KG1 (cell line): ENCODE measurements at places on chromosomes 6 and 20.
A peak's percentile ranks its signal among the peaks of the same experiment; 100 is the strongest.

DNA sequence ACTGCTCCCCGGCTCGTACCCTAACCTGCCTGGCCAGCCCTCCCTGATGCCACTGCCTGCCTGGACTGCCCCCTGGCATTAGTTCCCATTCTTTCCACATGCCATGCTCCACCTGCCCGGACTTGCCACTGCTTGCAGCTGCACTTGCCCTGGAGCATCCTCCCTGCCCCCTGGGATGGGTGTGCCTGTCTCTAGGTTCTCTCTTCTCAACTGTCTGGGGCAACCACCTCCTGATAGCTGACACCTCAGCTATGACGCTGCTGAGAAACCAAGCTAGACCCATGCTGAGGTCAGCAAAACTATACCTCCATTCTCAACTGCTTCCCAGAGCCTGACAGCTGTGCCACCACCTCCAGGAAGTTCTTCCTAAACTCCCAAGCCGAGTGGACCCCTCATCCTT is 72.1 kb downstream of the PERP start:
- no peak for DNase-seq

- no peak for DNase-seq
Observed at GRCh38 chr20:58941471-58941870, 39.6 kb upstream of the NELFCD start.

DNA sequence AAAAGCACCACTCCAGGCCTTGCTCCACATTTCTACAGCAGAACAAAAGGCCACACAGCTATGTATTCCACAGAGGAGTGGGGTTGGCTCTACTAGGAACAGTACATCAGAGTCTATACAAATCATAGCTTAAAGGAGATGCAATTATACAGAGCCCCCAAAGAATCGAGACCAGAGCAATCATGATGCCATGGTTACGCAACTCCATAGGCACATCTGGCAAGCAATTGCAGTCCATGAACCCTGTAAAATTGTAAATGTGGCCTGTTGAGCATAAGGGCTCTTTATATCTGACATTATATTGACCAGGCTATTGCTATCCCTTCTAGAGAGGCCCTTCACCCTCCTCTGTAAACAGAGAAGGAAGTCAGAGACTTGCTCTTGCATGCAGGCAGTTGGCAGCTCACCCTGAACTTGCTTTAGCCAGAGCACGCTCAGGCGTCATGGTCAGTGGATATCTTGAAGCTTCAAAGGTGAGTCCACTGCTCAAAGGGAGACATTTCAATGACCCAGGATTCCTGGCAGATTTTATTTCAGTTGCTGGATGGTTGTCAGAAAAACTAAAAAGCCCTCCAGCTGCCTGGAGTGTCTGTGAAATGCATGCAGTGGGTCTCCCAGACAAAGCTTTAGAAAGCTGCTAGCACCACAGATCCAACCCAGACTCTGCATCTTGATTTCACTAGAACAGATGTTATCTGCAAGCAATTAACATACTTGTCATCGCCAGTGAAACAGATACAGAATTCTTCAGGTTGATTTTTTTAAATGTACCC is 357.2 kb downstream of the CENPW start:
- no peak for DNase-seq

DNA sequence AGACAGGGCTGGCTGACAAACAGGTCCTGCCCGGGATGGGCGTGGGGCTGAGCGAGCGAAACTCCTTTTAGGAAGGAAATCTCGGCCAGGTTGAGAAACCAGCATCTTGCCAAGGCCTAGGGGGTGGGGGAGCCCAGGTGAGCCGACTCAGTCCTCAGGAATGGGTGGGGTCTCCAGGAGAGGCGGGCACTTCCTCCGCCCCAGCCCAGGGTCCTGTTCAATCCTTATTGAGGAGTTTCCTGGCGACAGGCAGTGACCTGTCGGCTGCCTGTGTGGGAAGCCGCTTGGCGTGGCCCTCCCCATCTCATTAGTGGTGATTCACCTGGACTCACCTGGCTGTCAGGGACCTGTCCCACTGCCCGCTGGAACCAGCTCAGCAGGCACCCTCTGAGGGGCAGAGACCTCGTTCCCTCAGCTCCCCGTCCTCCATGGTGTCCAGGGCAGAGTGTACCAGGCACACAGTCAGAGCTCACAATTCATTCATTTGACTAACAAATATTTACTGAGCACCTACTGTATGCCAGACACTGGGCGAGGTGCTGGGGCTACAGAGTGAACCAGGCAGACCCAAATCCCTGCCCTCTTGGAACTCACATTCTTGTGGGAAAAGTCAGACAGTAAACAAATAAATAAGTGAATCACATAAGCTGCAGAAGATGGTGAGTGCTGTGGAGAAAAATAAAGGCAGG is 51.1 kb downstream of the FGD2 start:
- DNase-seq: no peak

DNA sequence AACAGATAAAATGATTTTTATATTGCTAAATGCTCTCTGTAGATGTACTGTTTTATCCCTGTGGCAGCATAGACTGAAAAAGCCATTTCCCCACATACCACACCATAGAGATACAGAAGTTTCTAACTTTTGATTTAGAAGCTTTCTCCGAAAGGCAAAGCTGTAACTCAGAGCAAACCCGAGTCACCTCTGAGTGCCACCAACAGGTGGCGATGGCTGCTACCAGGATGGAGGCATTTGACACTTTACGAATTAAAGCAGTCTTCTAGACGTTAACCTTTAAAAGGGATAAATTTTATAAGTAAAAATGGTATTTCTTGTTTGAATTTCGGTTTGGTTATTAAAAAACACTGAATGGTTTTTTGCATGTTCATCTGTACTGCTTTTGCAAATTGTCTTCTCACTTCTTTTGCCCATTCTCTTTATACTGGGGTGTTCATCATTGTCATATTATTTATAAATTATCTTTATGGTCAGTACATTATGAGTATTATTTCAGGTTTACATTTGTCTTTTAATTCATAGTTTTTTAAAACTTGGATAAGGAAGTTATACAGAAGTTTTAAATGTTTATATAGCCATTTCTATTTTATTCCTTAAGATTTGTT is 201.0 kb upstream of the CEP162 start:
- DNase-seq: peak; percentile 31

- no peak for DNase-seq
Observed at GRCh38 chr6:129908858-129909257, 47.7 kb upstream of the TMEM244 start.
